ENCODE measurements at places on chromosomes 6 and 20. TPM values are rescaled to one million over a fixed set of nuclear protein-coding genes. Genes with fewer than 3 reads are reported as not detected.

GRCh38 chr20:3454831-3455230 is 16.0 kb upstream of the ATRN start:
- H3K36me3 ChIP-seq: no peaks in the 10 kb centered on the region
- H3K4me1 ChIP-seq: no peaks in the 10 kb centered on the region
- H3K27ac ChIP-seq: no peak overlapping the region
- DNase-seq: no peak
- H3K27me3 ChIP-seq: no peaks in the 10 kb centered on the region
- no peak overlapping the region for H3K4me3 ChIP-seq

GRCh38 chr6:138401960-138402837 is 1.8 kb upstream of the HEBP2 start:
- DNase-seq: no peak
- no peaks in the 10 kb centered on the region for H3K27me3 ChIP-seq
- H3K4me3 ChIP-seq: no peak overlapping the region

DNA sequence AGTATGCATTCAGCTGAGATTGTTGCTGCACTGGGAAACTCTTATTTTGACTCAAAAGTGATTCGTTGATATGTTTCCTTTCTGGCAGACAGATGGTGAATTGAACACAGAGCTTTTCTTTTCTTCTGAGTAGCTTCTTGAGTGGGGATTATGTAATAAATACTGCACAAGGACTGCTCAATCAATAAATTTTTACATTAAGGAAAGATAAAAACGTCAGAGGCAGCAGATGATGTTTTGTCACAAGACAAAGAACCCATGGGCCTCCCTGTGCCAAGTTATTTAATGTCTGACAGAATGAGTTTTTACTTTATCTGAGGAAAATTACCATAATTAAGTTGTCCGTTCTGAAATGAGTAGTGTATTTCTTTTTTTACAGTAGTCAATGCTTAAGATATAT is 460.3 kb downstream of the UTRN start:
- no peaks in the 10 kb centered on the region for H3K27me3 ChIP-seq
- no peak overlapping the region for H3K4me3 ChIP-seq
- H3K36me3 ChIP-seq: no peaks in the 10 kb centered on the region
- DNase-seq: no peak
- H3K27ac ChIP-seq: no peak overlapping the region

The HLA-B gene
- 431 TPM for total RNA-seq

The C6orf15 gene
- total RNA-seq: not detected

GRCh38 chr6:22751223-22751622 is 181.9 kb downstream of the HDGFL1 start:
- no peak overlapping the region for H3K27ac ChIP-seq
- DNase-seq: no peak
- H3K27me3 ChIP-seq: no peaks in the 10 kb centered on the region

- H3K4me3 ChIP-seq: no peak overlapping the region
- no peak overlapping the region for H3K27ac ChIP-seq
- DNase-seq: no peak
- H3K27me3 ChIP-seq: no peaks in the 10 kb centered on the region
- H3K4me1 ChIP-seq: no peaks in the 10 kb centered on the region
Measured at GRCh38 chr20:48667889-48668413, 159.8 kb downstream of the PREX1 start.

The GPLD1 gene
- total RNA-seq: 53.0 TPM
